HEK293T (cell line): ENCODE measurements at places on chromosomes 12 and 14.

- no peak for DNase-seq
These were observed 84.3 kb upstream of the NELL2 start for GRCh38 chr12:44960423-44960822.

GRCh38 chr12:1322821-1323220 lies 271.6 kb downstream of the FBXL14 start:
- DNase-seq, result no peak

- DNase-seq, result no peak
These were observed 6.0 kb upstream of the UBE2N start for GRCh38 chr12:93447555-93448290.

DNA sequence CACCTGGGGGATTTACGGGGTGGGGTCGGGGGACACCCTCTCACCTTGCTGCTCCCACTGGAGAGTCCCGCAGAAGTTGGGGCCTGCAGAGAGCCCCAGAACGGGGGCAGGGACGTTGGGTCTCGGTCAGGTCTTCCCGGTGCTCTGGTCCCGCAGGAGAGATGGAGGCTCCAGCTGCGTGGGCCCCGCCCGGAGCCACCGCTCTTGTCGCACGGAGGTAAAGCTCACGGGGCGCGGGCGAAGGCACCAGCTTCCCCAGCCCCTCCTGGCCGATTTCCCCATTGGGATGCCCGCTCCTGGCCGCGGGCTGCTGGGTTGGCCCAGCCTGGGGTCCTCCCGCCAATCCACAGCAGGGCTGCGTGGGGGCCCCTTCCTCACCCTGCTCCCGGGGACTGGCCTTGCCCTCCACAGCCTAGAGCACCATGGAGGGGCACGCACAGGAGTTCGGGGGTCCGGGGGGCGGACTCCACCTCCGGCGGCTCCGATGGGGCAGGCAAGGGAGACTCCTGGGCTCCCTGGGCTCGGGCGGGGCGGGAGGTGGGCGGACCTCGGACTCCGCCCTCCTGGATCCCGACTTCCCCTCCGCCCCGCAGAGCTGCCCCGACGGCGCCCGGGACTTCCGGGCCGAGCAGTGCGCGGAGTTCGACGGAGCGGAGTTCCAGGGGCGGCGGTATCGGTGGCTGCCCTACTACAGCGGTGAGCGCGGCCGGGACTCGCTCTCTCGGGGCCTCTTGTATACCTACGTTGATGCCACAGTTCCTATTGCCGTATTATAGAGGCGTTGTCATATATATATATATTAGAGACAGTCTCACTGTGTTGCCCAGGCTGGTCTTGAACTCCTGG lies 8.4 kb downstream of the PAPLN start:
- no peak for DNase-seq

GRCh38 chr12:31370531-31371255 lies 44.7 kb upstream of the SINHCAF start:
- no peak for DNase-seq
